Iris pigment epithelial cell (primary cell): ENCODE measurements at places on chromosomes 7 and 10.

DNA sequence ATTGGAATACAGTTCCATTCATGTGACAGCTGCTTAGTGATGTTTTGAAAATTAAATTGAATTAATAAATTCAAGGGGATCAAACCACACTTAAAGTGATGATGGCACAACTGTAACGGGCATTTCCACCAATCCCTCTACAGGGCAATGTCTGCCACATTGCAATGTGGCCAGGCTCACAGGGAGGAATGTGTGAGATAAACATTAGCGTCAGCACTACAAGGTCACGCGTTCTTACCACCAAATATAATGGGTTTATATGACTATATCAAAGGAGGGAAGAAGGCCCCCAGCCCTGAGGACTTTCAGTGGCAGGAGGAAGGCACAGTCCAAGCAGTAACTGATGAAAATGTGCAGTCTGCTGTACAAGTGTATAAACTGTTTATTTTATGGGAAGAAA lies 31.1 kb upstream of the CELF2 start:
- no peak for DNase-seq

GRCh38 chr10:47452495-47453140 lies 31.3 kb downstream of the ANXA8 start:
- DNase-seq = no peak

DNA sequence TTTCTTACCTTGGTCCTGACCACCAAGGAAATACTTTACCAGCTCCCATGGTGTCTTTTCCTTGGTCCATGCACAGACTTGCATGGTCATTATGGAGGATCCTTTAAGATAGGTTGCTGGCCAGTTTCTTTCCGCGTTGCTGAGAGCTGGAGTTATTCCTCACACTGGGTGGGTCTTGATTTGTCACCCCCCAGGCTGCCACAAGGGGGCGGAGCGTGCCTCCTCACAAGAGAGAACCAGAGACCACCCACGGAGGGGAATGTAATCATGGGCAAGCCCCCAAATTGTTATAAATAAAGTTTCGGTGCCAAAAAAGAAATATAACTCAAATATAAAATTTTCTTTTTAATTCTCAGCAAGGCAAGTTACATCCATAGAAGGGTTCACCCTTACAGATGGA lies 10.5 kb upstream of the TRIM24 start:
- DNase-seq = no peak

DNA sequence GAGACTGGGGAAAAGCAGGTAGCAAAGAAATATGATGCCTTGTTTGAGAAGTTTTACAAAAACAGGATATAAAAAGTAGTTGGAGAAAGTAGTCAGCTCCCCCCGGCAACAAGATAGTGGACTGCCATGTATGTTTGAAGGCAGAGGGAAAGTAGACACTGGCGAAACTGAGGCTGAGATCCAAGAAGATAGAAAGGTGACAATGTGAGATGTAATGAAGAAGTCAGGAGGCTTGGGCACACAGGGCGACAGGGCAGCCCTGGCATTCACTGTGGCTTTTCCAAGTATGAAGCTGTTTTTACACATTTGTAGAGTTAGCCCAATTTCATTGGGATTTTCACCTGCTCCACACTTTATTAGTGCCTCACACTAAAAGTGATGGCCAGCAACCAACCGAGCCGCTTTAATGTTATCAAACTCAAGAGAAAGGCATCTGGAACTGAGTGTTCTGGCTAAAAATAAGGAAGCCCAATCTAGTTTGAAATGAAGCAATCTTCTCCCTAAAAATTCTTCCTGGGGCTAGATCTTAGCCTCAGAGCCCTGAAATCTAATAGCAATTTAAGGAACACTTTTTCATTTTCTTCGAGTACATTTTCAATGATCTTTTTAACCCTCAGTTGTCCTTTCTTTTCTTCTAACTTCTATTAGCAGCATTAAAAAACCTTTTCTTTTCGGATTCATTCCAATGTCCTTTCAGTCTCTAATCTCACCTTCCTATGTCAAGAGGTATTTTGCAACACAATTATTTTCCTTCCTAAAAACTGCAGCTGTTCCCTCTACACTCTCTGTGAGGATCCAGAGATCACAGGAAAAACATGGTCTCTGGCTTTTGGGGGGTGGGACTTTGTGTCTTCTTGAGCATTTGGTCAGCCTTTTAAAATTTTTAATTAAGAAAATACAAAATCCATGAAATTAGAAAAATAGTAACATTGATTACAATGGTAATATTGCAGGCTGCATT lies 108.0 kb downstream of the RNLS start:
- DNase-seq = no peak
